ENCODE measurements at places on chromosomes 16 and 17.

DNA sequence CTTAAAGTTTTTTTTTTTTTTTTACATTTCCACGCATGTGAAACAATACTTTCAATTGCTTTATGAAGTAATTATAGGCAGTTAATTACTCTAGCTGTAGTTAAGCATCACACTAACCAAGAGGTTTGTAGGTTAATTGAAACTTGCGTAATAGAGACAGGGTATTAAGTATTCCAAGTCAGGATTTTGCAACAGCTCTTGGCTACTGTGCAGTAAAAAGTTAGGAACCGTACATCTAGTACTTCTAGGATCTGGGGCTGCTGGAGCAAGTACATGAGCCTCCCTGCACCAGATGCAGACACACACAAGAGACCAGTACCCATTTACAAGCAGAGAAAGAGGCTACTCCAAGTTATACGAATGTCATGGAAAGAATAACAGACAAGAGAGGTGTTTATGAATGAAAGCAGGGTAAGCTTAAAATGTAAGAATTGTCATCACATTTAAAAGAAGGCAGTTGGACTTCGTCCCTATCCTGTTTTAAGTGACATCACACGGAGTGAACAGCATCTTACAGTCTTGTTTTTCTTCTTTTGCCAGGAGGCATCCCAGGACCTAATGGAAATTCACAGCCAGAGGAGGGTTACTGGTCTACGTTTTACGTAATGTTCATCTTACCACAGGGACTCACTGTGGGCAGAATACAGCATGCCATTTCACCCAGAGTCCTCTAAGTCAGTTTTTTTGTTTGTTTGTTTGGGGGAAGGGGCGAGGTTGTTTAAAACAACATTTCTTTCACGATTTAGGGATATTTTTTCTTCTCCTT, 379.6 kb upstream of the PSMD7 start:
- H3K4me1 ChIP-seq, result no peaks in the 10 kb centered on the region
- no peaks in the 10 kb centered on the region for H3K27me3 ChIP-seq
- no peak overlapping the region for H3K27ac ChIP-seq
- H3K4me3 ChIP-seq, result no peak overlapping the region

- no peak overlapping the region for H3K4me3 ChIP-seq
- H3K27ac ChIP-seq, result peak overlapping the region; percentile 93
- no peaks in the 10 kb centered on the region for H3K27me3 ChIP-seq
- peaks cover 2% of the 10 kb centered on the region for H3K4me1 ChIP-seq
- DNase-seq, result no peak
These were observed 342.7 kb downstream of the SOX9 start for GRCh38 chr17:72463287-72464102.

- H3K27me3 ChIP-seq, result no peaks in the 10 kb centered on the region
- DNase-seq, result no peak
- no peak overlapping the region for H3K27ac ChIP-seq
- H3K4me1 ChIP-seq, result no peaks in the 10 kb centered on the region
- no peaks in the 10 kb centered on the region for H3K36me3 ChIP-seq
- no peak overlapping the region for H3K4me3 ChIP-seq
These were observed 191.8 kb upstream of the HSBP1 start for GRCh38 chr16:83615953-83616350.

DNA sequence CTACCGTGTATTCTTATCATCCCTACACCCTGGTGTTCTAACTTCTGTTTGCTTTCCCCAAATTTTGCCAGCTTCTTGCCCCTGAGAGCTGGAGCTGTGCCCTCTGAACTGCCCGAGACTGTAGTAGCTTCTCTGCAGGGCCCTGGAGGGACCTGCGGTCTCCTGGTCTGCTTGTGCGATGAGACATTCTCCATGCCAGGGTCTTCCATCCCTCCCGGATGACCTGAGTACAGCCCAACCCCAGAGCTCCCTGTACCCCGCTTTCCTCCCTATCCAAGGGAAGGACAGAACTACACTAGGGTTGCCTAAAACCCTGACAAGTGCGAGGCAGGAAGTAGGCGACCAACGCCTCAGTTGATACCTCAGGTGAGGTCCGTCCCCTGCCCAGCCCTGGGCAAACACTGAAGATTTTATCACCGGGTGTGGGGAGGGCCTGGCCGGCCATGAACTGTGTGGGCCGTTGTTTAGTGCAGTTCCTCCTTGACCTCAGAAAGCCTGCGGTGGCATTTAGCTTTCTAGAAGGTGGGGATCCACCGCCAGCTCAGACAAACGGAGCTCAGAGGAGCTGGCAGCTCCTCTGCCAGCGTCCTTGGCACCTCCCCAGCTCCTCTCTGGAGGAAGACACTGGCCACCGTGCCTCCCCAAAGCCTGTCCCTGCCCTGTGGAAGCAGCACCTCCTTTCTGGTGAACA, 13.7 kb downstream of the CANT1 start:
- H3K27me3 ChIP-seq, result no peaks in the 10 kb centered on the region
- no peaks in the 10 kb centered on the region for H3K4me1 ChIP-seq
- H3K36me3 ChIP-seq, result peaks cover 72% of the 10 kb centered on the region
- peak; percentile 34 for DNase-seq

DNA sequence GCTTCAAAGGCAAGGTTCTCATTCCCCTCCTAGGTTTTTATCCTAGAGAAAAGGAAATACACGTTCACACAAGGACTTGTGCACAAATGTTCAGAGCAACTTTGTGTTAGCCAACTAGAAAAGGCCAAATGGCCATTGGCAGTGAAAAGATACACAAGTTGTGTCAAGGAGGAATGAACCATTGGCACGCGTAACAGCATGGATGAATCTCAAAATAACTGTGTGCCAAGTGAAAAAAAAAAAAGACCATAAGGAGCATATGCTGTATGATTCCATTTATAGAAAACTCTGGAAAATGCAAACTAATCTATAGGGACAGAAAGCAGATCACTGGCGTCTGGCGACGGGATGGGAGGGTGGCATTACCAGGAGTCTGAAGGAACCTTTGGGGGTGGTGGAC, 333.8 kb downstream of the SNX29 start:
- H3K4me1 ChIP-seq, result no peaks in the 10 kb centered on the region
- DNase-seq, result no peak
- H3K27me3 ChIP-seq, result no peaks in the 10 kb centered on the region
- no peak overlapping the region for H3K27ac ChIP-seq

GRCh38 chr17:59160157-59161025, 4.8 kb downstream of the PRR11 start:
- H3K27me3 ChIP-seq, result no peaks in the 10 kb centered on the region
- no peak overlapping the region for H3K27ac ChIP-seq
- no peak overlapping the region for H3K4me3 ChIP-seq

- no peaks in the 10 kb centered on the region for H3K27me3 ChIP-seq
- no peak for DNase-seq
- no peaks in the 10 kb centered on the region for H3K4me1 ChIP-seq
- H3K4me3 ChIP-seq, result no peak overlapping the region
These were observed 11.5 kb downstream of the CLUH start for GRCh38 chr17:2700030-2700490.

- H3K36me3 ChIP-seq, result no peaks in the 10 kb centered on the region
- H3K27ac ChIP-seq, result no peak overlapping the region
- H3K4me1 ChIP-seq, result no peaks in the 10 kb centered on the region
- H3K27me3 ChIP-seq, result no peaks in the 10 kb centered on the region
These were observed 14.0 kb upstream of the RNF135 start for GRCh38 chr17:30956764-30957374.

DNA sequence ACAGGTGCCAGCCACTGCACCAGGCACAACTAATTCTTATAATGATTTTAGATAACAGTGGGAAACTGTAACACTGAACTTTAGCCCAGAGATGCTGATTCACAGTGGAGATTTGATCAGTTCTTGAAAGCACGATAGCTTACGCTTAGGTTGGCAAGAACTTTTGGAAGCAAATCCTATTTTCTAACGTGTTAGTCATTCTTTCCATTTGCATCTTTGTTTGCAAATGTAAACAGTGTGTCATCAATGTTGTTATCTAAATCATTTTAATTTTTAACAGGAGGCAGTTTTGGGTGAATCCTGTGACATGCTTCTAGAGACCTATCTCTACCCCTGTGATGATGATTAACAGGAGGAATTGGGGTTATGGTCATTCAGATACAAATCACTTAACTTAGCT, 35.7 kb upstream of the GNA13 start:
- no peak for DNase-seq
- H3K4me1 ChIP-seq, result no peaks in the 10 kb centered on the region
- H3K36me3 ChIP-seq, result no peaks in the 10 kb centered on the region
- no peak overlapping the region for H3K27ac ChIP-seq

DNA sequence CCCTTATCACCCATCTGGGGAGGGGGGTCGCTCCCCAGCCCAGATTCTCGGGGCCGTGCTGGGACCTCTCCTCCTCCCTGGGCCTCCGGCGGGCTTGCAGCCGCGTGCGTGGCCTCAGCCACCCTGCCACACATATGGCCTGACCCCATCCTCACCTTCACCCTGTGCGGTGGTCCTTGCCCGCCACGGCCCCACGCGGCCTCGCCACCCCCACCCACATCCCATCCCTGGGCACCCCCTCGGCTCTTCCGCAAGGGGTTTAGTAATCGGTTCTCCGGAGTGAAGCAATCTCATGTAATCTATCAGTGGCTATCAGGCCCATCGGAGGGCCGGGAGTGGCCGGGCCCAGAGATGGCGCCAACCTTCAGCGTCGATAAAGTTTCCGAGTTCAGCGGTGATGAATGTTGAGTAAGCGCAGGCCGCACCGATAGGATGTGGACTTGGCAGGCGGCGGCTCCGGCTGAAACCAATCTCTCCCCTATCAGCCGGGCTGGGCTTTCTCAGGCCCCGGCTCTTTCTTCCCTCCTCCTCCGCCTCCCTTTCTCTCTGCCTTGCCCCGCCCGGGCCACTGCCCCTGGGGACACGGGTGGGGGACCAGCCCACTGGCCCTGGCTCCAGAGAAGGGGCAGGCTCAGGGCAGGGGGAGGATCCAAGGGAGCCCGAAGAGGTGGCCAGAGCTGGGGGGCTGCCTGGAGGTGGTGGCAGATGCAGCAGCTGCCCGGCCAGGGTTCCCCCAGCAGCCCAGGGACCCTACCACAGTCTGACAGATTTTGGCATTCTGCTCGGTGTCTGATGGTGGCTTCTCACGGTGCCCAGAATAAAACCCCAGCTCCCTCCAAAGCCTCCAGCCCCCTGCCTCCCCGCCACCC, 20.8 kb downstream of the ZFPM1 start:
- DNase-seq, result no peak
- no peaks in the 10 kb centered on the region for H3K27me3 ChIP-seq
- no peaks in the 10 kb centered on the region for H3K4me1 ChIP-seq
- no peak overlapping the region for H3K4me3 ChIP-seq
- H3K27ac ChIP-seq, result no peak overlapping the region

- no peak overlapping the region for H3K27ac ChIP-seq
- DNase-seq, result no peak
- no peaks in the 10 kb centered on the region for H3K4me1 ChIP-seq
- H3K4me3 ChIP-seq, result no peak overlapping the region
These were observed 478.4 kb upstream of the GOT2 start for GRCh38 chr16:59212492-59213024.

All from SK-N-SH (cell line).